ENCODE measurements at places on chromosomes 12 and 14.

DNA sequence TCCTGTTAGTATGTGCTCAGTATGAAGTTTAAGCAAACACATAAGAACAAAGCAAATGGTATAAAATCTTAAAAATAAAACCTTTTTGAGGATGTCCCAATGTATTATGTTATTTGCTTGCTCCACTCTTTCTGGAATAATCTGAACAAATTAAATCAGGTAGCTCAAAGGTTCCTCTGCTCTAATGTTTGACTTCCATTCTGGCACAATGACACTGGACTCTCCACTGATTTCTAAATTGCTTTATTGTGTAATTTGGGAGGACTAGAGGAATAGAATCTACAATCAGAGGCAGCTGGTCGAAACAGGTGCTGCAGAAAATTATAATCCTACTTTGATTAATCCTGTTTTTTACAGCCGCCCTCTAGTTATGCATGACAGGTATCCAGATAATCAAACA lies 523.7 kb upstream of the FOXG1 start:
- DNase-seq, result peak; percentile 98

GRCh38 chr12:85374981-85375380 lies 95.0 kb downstream of the ALX1 start:
- DNase-seq, result no peak

GRCh38 chr14:90654831-90655276 lies 161.4 kb downstream of the TTC7B start:
- DNase-seq, result no peak

- no peak for DNase-seq
These were observed 421.6 kb downstream of the APAF1 start for GRCh38 chr12:99066726-99067125.

DNA sequence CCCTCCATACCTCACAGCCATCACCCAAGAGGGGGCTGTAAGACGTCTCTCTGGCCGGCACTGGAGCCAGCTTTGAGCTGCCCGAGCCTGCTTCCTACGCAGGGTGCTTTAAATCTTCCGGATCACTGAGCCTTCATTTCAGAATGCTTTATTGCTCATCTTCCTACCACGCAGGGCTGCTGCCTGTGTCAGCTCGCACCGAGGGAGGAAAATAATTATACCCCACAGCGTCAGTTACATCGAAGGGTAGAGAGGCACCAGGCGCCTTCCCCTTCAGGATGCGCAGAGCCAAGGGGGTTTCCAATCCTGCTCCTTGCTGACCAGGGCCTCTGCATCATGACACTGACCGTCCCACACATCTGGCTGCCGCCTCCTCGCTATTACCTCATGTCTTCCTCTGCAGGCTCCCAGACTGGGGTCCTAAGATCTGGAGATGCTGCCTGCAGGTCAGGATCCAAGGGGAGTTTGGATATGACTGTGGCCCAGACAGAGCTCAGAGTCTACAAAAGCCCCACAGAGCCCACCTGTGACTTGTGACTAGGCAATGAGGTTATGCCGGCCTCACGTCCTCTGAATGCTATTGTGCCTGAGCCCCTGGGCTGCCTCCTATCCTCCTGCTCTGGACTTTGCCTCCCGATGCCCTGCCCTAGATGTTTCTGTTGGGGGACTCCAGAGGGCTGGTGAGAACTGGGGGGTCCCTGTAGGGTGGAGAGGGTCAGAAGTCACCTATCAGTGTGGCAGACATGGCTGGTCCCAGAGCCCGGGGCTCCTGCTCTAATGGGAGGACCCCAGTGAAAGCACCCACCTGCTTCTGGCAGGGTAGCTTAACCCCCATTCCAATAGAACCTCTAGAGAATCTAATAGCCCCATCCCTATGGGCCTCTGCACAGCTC lies 220.3 kb upstream of the RTL1 start:
- DNase-seq, result no peak

Measured in NCI-H524 treated with DMSO at 0.1 percent for 48 hours (cell line).